Sigmoid colon (tissue), 7 donors: ENCODE measurements at places on chromosomes 2 and 18. TPM values are rescaled to one million over a fixed set of nuclear protein-coding genes. Genes with fewer than 3 reads are reported as not detected.

- DNase-seq: no peak
Measured at GRCh38 chr2:145777914-145778313, 1258.0 kb upstream of the ZEB2 start.

The RAX gene
- not detected for total RNA-seq

- DNase-seq: no peak
Measured at GRCh38 chr2:212361174-212361756, 177.3 kb downstream of the ERBB4 start.

The SERPINB11 gene
- not detected for total RNA-seq

The ZNF804A gene
- 0.14 TPM for total RNA-seq

DNA sequence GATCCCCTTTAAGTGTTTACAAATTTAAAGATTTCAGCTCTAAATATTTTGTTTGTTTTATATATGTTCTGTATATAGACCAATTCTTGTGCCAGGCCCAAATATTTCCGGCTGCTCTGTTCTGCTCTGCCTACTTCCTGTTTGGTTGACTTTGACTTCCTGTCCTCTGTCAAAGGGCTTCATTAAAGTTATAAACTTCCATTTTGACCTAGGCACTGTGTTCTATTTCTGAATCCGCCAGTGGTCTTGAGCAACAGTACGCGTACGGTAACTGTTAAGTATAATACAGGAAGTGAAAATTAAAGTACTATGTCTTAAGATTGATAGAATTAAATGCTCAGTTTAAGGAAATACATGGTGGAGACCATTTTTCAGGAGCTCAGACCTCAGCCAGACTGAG lies 13.5 kb upstream of the REL start:
- DNase-seq: no peak

GRCh38 chr18:12397254-12397653 lies 10.5 kb upstream of the PRELID3A start:
- DNase-seq: peak; percentile 25

The MAL gene
- 7.6 TPM for total RNA-seq

GRCh38 chr2:134402410-134402809 lies 148.5 kb downstream of the MGAT5 start:
- peak; percentile 76 for DNase-seq

The BOLL gene
- not detected for total RNA-seq

GRCh38 chr2:208546860-208547650 lies 140.5 kb downstream of the PTH2R start:
- DNase-seq: no peak

The TACR1 gene
- total RNA-seq: 2.5 TPM

The GNLY gene
- total RNA-seq: not detected

DNA sequence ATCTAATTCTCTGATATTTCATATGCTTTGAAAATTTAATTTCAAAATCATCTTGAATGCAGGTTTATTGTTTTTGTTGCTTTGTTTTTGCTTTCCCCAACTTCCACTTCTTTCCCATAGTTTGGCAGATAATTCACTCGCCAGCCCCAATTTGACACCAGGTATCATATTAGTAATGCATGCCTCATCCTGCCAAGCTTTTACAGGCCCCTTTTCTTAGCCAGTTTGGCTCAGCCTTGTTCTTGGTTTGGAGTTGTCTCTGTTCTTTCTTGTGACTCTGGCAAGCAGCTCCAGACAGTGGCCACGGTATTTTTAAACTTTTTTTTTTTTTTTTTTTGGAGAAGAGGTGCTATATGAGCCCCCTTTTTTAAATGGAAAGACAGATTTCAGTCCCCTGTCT lies 65.3 kb downstream of the PMS1 start:
- DNase-seq: no peak

DNA sequence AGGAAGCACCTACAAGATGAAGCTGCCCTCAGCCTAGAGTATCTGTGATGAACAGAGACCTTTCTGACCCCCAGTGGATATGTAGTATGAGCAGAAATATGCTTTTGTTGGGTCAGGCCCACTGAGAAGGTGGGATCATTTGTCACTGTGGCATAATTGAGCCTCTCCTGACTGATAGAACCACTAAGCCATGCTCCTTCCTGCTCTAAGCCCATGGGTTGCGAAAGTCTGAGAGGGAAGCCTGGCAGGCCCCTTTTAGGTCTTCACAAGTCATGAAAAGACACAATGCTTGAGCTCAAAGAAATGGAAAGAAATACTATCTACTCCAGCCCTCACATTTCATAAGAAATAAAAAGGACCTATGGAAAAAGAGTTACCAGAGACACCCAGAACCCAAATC lies 127.7 kb downstream of the TNS1 start:
- no peak for DNase-seq

DNA sequence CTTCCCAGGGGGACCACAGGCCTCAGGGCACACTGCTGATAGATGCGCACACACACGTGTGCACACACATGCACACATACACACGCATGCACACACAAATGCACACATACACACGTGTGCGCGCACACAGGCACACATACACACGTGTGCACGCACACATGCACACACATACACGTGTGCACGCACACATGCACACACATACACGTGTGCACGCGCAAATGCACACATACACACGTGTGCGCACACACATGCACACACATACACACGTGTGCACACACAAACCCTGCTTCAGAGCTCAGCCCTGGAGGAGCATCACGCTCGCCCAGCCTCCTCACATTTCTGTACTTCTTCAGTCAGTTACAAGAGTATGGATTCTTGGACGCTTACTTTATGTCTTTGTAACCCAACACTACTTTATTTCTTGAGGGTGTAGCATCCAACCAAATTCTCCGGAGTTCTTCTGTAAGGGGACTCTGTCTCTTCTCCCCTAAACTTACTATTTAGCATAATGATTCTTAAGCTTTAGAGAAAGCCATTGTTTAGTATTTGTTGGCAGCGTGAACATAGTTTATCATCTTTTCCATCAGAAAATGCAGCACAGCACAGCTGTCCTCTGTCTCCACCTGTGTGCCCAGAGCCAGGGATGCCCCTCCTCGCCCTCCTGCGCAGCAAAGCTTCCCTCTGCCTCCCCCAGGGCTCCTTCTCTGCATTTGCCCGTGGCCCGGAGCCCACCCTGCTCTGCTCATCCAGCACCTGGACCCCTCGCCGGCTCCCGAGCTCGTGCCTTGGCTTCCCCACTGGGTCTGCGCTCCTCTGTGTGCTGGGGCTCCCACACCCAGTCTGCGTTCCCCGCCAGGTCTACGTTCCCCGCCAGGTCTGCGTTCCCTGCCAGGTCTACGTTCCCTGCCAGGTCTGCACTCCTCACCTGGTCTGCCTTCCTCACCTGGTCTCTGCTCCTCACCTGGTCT lies 74.4 kb upstream of the CTDP1 start:
- DNase-seq: peak; percentile 33

The GALNT3 gene
- 0.16 TPM for total RNA-seq

DNA sequence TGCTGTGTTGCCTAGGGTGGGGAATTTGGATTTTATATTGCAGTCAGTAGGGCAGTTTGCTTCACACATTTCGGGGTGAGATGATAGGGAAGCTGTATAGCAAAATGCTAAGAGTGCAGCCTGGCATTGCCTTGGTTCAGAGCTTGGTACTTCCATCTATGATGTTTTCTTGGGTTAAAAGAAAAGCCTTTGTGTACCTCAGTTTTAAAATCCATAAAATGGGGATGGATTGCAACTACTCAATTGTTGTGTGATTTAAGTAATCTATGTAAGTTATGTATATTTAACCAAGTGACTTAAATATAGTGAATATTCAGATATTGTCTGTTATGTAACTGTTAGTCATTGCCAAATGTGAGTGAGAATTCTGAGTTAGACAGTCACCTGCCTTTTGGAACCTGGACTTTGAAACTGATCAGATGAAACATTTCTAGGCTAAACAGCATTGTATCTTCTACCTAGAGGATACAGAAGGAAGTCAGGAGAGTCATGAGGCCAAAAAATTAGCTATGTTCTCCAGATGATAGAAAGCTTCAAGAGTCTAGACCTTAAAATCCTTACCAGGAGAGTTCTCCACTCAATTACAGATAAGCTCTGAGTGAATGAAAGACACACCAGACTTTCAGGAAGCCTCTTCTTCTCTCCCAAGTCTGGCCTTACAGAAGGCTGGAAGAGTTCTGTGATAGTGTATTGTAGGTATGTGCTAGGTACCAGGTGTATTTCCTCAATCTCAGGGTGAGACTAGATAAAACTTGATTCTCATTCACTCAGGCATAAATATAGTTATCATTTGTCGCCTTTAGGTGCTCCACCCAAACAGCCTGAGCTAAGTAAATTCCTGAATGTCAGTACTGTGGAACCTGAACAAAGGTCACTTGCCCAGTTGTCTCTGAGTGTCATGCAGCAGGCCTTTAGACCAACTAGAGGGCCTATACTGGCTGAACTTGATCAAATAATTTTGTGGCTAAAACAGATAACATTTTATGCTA lies 7.5 kb downstream of the RIOK3 start:
- DNase-seq: no peak

DNA sequence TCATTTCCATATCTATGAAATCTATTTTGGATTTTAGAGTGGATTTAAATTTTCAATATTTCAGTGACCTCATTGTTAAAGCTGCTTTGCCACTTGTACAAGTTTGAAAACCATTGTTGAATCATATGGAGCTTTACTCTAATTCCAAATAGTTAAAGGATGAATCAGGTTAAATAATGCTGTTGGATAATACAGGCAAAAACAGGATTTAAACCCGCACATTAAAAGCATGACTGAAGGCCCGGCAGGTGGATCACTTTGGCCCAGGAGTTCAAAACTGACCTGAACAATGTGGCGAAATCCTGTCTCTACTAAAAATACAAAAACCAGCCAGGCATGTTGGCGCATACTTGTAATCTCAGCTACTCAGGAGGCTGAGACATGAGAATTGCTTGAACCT lies 68.3 kb downstream of the RIF1 start:
- DNase-seq: no peak

DNA sequence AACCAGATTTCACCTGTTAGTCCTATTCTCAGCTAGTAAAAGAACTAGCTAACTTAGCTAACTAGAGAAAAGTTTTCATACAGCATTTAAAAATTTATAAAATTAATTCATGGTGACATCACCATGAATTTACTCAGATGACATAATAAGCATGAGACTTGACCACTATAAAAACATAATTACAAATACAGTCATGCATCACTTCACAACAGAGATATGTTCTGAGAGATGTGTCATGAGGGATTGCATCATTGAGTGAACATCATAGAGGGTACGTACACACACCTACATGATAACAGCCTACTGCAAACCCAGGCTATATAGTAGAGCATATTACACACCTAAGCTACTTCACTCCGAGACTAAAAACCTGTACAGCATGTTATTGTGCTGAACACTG lies 481.3 kb upstream of the CHAC2 start:
- no peak for DNase-seq

DNA sequence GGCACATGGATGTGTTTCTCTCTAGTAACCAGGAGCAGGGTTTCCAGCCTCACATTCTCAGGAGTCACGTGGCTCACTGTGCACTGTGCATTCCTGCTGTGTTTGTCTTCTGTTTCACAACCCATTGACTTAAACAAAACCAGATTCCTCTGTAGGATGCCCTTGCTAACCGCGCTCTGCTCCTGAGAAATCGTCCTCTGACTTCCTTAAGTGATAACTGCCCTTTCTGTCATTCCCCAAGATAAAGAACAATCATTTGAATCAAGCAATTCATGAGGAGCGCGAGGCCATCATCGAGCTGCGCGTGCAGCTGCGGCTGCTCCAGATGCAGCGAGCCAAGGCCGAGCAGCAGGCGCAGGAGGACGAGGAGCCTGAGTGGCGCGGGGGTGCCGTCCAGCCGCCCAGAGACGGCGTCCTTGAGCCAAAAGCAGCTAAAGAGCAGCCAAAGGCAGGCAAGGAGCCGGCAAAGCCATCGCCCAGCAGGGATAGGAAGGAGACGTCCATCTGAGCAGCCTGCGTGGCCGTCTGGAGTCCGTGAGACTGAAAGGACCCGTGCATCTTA lies 60.2 kb downstream of the RALBP1 start:
- DNase-seq: no peak

The KIF3C gene
- total RNA-seq: 5.7 TPM

DNA sequence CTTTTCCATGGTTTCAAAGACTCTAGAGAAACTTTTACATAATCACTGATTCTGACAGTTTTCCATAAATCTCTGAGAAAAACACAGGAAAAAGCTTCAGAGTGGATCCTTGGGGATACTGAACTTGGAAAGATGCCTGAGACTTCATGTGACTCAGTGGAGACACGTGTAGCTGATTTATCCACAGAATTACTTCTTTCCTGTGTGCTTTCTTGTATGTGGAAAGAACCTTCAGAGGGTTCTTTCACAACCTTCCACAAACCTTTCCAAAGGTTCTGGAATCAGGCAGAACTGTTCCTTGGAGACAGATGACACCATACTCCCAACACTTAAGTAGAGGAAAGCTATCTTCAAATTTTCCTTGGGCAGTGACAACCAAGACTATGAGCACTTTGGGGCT lies 207.2 kb downstream of the RND3 start:
- DNase-seq: peak; percentile 76

The TTLL4 gene
- total RNA-seq: 13.3 TPM
